DND-41 (cell line): ENCODE measurements at places on chromosomes 13 and 19.
A peak's percentile ranks its signal among the peaks of the same experiment; 100 is the strongest.

GRCh38 chr13:110109910-110110309 is 197.0 kb downstream of the COL4A1 start:
- no peak for DNase-seq
- H3K27ac ChIP-seq, result peak overlapping the region; percentile 87
- H3K36me3 ChIP-seq, result no peaks in the 10 kb centered on the region

- no peak for DNase-seq
- H3K36me3 ChIP-seq, result no peaks in the 10 kb centered on the region
- H3K27ac ChIP-seq, result no peak overlapping the region
Measured at GRCh38 chr19:54271106-54271505, 9.8 kb downstream of the LILRB2 start.

- DNase-seq, result no peak
- peaks cover 23% of the 10 kb centered on the region for H3K36me3 ChIP-seq
- no peaks in the 10 kb centered on the region for H3K27me3 ChIP-seq
- no peak overlapping the region for H3K4me3 ChIP-seq
- peak overlapping the region; percentile 34 for H3K27ac ChIP-seq
- no peaks in the 10 kb centered on the region for H3K4me1 ChIP-seq
Measured at GRCh38 chr19:16445238-16446107, 26.3 kb downstream of the EPS15L1 start.

GRCh38 chr19:7668842-7669241 is at the start of gene RETN:
RETN (plus strand) TSS chr19:7669049; CDS start chr19:7669327, 278 bp downstream.
- peaks cover 11% of the 10 kb centered on the region for H3K4me1 ChIP-seq
- peak; percentile 80 for DNase-seq
- H3K27me3 ChIP-seq, result no peaks in the 10 kb centered on the region

GRCh38 chr13:23639674-23640073 is 69.5 kb downstream of the TNFRSF19 start:
- H3K4me1 ChIP-seq, result no peaks in the 10 kb centered on the region
- no peak overlapping the region for H3K27ac ChIP-seq
- DNase-seq, result no peak
- no peak overlapping the region for H3K4me3 ChIP-seq
- H3K36me3 ChIP-seq, result no peaks in the 10 kb centered on the region

- H3K4me1 ChIP-seq, result no peaks in the 10 kb centered on the region
- no peaks in the 10 kb centered on the region for H3K27me3 ChIP-seq
- H3K36me3 ChIP-seq, result no peaks in the 10 kb centered on the region
- H3K27ac ChIP-seq, result no peak overlapping the region
- no peak overlapping the region for H3K4me3 ChIP-seq
Measured at GRCh38 chr19:31519908-31520307, 170.7 kb upstream of the TSHZ3 start.

DNA sequence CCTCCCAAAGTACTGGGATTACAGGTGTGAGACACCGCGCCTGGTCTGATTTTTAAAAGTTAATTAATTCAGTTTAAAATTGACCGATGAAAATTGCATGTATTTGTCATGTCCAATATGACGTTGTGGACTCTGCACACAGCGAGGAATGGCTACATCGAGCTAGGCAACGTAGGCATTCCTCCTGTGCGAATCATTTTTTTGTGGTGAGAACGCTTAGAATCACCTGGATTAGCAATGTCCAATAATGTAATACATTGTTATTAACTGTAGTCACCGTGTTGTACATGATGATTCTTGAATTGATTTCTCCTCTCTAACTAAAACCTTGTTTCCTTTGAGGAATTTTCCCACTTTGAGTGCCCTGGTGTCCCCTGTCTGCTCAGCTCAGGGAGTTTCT is 3.4 kb downstream of the LAIR2 start:
- no peaks in the 10 kb centered on the region for H3K27me3 ChIP-seq
- no peaks in the 10 kb centered on the region for H3K36me3 ChIP-seq
- no peak overlapping the region for H3K27ac ChIP-seq
- no peak for DNase-seq
- H3K4me1 ChIP-seq, result peaks cover 2% of the 10 kb centered on the region; the same call in 1 of the 2 replicates

DNA sequence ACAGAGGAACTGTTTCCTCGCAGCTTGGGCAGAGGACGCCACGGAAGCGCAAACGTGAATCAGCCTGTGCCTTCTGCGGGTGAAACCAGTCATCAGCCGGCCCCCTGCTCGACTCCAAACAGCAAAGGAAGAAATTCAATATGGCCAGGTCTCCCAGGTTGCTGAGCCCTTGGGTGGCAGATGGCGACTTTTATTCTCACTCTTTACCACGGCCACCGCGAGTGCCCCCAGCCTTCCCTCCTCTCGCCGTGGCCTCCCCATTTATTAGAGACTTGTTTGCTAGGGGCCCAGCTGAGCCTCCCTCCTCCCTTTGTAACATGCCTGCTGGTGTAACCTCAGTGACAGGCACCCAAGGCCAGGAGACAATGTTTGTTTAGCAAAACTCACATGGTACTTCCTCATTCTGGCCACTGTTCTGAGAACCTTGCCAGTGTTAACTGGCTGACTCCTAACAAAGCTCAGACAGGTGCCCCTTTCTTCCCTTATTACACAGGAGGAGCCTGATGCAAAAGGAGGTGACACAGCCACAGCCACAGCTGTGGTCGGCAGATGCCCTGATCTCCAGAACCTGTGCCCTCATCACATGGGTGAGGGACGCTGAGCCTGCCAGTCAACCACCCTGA is 5.8 kb downstream of the RAB20 start:
- no peak overlapping the region for H3K4me3 ChIP-seq
- H3K36me3 ChIP-seq, result no peaks in the 10 kb centered on the region
- H3K4me1 ChIP-seq, result peaks cover 11% of the 10 kb centered on the region

DNA sequence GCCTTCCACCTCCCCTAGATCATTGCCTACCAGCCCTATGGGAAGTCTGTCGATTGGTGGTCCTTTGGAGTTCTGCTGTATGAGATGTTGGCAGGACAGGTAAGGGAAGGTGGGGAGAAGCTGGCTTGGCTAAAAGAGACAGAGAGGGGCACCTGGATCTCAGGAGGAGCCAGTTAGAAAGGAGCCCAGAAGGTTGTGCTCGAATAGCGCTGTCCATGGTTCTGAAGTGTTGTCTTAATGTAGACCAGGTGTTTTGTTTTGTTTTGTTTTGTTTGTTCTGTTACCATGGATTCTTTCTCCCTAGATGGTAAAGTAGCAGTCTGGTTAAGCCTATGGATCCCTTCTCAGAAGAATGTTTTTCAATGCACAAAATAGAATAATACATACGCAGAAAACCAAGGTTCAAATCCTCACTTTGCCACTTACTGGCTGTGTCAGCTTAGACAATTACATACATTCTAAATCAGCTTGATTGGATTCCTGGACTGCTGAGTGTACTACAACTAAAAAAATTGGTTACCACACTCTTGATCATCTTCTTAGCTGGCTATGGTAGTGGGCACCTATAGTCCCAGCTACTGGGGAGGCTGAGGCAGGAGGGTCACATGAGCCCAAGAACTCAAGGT is 5.9 kb upstream of the CACNG7 start:
- H3K27ac ChIP-seq, result no peak overlapping the region
- no peaks in the 10 kb centered on the region for H3K4me1 ChIP-seq
- no peak overlapping the region for H3K4me3 ChIP-seq
- H3K36me3 ChIP-seq, result no peaks in the 10 kb centered on the region

DNA sequence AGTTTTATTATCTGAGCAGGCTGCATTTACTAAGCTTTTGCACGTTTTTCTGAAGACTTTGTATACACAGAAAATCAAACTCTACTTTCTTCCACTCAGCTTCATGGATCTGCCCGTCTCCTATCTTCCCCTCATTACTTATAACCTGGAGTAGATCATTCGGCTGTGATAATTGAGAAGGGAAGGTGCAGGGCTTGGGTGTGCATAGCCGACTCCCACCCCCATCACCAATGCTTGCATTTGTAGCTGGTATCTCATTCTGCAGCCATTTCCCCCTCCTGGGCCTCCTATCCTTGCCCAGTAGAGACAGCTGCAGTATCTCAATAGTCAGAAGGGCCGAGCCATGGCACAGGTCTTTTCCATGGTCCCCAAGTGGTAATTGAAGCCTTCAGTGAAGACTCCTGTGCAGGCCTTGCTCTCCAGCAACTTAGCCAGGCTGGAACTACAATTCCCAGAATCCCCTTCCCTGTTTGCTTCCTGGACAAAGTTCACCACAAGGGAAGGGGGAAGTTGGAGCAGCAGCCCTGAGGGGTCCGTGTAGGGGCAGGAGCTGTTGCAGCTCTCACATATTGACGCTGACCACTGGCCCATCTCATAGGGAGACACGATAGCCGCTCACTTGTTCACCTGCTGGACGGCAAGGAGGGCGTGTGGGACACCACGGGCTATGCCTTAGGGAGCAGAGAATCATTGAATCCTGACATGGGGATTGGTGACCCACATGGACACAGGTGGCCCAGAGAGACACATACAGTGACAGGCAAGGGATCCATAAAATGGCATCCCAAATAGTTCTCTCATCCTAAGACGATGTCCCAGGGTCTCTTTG is 2.1 kb upstream of the SIGLEC8 start:
- H3K27ac ChIP-seq, result no peak overlapping the region
- H3K4me1 ChIP-seq, result no peaks in the 10 kb centered on the region
- no peak for DNase-seq
- H3K4me3 ChIP-seq, result no peak overlapping the region

GRCh38 chr19:18778076-18778389 is 13.1 kb downstream of the COMP start:
- DNase-seq, result no peak
- no peaks in the 10 kb centered on the region for H3K36me3 ChIP-seq
- no peaks in the 10 kb centered on the region for H3K4me1 ChIP-seq
- H3K27me3 ChIP-seq, result no peaks in the 10 kb centered on the region

DNA sequence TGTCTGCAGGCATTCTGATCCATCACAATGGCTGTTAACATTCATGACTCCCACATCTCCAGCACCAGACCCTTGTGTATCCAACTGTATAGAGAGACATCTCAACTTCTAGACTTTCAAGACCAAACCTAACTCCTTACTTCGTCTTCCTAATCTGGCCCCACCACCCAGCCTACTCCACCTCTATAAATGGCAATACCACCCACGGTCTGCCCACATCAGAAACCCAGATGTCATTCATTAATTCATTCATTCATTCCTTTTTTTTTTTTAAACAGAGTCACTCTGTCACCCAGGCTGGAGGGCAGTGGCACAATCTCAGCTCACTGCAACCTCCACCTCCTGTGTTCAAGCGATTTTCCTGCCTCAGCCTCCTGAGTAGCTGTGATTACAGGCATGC is 10.4 kb downstream of the GPR42 start:
- H3K36me3 ChIP-seq, result no peaks in the 10 kb centered on the region
- H3K4me3 ChIP-seq, result no peak overlapping the region

- H3K4me1 ChIP-seq, result no peaks in the 10 kb centered on the region
- no peaks in the 10 kb centered on the region for H3K27me3 ChIP-seq
- DNase-seq, result no peak
- no peak overlapping the region for H3K27ac ChIP-seq
- no peak overlapping the region for H3K4me3 ChIP-seq
Measured at GRCh38 chr19:9735986-9736385, 32.6 kb downstream of the ZNF846 start.

- no peaks in the 10 kb centered on the region for H3K36me3 ChIP-seq
- no peak overlapping the region for H3K27ac ChIP-seq
- no peak for DNase-seq
- no peaks in the 10 kb centered on the region for H3K4me1 ChIP-seq
- H3K27me3 ChIP-seq, result peaks cover 4% of the 10 kb centered on the region
- H3K4me3 ChIP-seq, result no peak overlapping the region
Measured at GRCh38 chr13:78816154-78816553, 157.2 kb upstream of the OBI1 start.

- H3K27me3 ChIP-seq, result no peaks in the 10 kb centered on the region
- H3K4me1 ChIP-seq, result peaks cover 18% of the 10 kb centered on the region
- no peak overlapping the region for H3K4me3 ChIP-seq
- H3K36me3 ChIP-seq, result peaks cover 29% of the 10 kb centered on the region
- no peak for DNase-seq
Measured at GRCh38 chr19:3433313-3433712, 47.0 kb downstream of the SMIM24 start.

DNA sequence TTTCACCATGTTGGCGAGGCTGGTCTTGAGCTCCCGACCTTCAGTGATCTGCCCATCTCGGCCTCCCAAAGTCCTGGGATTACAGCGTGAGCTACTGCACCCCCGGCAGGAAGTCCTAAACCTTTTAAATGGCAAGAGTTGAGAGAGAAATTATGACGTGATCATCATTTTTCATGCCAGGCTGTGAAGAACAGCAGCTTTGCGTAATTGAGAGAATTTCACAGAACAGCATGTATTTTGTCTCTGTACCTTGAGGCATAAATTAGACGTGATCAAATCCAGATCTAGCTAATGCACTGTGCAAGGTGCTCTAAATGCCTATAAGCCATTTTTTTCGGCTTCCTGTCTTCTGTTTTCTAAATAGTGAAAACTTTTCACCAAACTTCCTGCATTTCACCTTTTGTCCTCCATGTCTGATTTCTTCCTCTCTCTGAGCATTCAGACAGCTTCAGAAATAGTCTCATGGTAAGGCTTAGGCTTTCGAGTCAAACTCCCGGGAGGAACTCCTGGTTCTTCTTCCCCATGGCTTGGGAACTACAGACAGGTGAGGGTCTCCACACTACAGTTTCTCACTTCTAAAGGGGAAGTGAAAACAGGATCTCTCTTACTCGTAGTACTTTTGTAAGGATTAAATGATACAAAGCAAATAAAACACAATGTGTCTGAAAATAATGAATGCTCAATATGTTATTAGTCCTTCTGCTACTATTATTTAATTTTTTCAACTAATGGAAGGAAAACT is 51.0 kb downstream of the WDFY2 start:
- H3K4me1 ChIP-seq, result no peaks in the 10 kb centered on the region
- no peak overlapping the region for H3K27ac ChIP-seq
- H3K36me3 ChIP-seq, result no peaks in the 10 kb centered on the region
- no peaks in the 10 kb centered on the region for H3K27me3 ChIP-seq
- DNase-seq, result no peak
- H3K4me3 ChIP-seq, result no peak overlapping the region

- no peak for DNase-seq
- no peaks in the 10 kb centered on the region for H3K27me3 ChIP-seq
- H3K36me3 ChIP-seq, result no peaks in the 10 kb centered on the region
- no peaks in the 10 kb centered on the region for H3K4me1 ChIP-seq
- no peak overlapping the region for H3K27ac ChIP-seq
- H3K4me3 ChIP-seq, result no peak overlapping the region
Measured at GRCh38 chr13:94109715-94110374, 369.6 kb downstream of the DCT start.

GRCh38 chr13:49580980-49581680 is 4.2 kb downstream of the RCBTB1 start:
- H3K27me3 ChIP-seq, result no peaks in the 10 kb centered on the region
- no peak for DNase-seq
- no peak overlapping the region for H3K27ac ChIP-seq

- peaks cover 8% of the 10 kb centered on the region for H3K27me3 ChIP-seq
- H3K27ac ChIP-seq, result no peak overlapping the region
- no peak for DNase-seq
- no peak overlapping the region for H3K4me3 ChIP-seq
Measured at GRCh38 chr13:32113532-32113931, 82.0 kb downstream of the FRY start.

- H3K27ac ChIP-seq, result no peak overlapping the region
- no peak overlapping the region for H3K4me3 ChIP-seq
- no peaks in the 10 kb centered on the region for H3K27me3 ChIP-seq
- H3K36me3 ChIP-seq, result no peaks in the 10 kb centered on the region
- H3K4me1 ChIP-seq, result peaks cover 11% of the 10 kb centered on the region
Measured at GRCh38 chr13:109160357-109160756, 530.9 kb downstream of the MYO16 start.

GRCh38 chr13:45367358-45367757 is 26.4 kb upstream of the TPT1 start:
- H3K36me3 ChIP-seq, result peaks cover 14% of the 10 kb centered on the region
- no peak overlapping the region for H3K27ac ChIP-seq
- no peaks in the 10 kb centered on the region for H3K27me3 ChIP-seq
